ENCODE measurements at places on chromosomes 4 and X.

DNA sequence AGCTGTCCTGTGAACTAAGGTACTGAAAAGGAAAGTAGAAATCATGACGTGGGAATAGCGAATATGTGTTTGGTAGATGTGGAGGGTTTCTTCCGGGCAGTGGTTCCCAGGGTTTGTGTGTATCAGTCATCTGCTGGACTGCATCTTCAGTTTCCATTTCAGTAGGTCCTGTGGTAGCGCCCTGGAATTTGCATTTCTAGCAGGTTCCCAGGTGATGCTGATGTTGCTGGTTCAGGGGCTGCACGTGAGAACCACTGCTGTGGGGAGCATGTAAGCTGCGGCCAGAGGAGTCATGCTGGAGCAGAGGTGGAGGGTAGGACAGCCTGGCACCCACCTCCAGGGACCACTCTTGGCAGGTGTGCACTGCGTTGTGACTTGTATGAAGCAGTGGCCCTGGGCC is 47.1 kb downstream of the ARHGAP10 start:
- DNase-seq = no peak

DNA sequence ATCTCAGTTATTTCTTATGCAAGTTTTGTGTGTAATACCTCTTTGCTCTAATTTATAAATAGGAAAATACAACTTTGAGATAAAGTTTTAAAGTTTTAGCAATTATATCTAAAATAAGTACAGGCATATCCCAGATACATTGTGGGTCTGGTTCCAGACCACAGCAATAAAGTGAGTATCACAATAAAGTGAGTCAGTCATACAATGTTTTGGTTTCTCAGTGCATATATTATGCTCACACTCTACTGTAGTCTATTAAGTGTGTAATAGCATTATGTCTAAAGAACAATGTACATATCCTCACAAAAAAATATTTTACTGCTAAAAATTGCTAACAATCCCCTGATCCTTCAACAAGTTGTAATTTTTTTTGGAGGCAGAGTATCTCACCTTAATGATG is 49.2 kb downstream of the ANAPC10 start:
- no peak for DNase-seq

GRCh38 chrX:21926116-21926515 is 14.4 kb upstream of the SMS start:
- DNase-seq = no peak

GRCh38 chr4:146051728-146052391 is 113.2 kb upstream of the ZNF827 start:
- no peak for DNase-seq

DNA sequence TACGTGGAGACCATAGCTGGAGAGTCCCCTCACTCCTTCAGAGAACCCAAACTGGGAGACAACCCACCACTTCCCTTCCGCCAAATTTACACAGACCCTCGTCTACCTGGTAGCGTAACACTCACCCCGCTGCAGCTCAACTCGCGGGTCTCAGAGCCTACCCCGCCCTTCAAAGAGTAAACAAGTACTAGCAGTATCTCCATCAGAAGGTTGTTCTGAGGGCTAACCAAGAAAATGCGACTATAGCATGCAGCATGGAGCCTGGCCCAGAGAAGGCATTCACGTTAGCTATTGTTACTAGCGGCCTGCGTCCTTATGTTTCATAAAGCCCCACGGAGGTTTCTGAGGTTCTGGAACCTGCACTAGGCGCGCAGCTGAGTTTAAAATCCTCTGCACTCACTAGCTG is 531 bp upstream of the MANBA start:
- no peak for DNase-seq

DNA sequence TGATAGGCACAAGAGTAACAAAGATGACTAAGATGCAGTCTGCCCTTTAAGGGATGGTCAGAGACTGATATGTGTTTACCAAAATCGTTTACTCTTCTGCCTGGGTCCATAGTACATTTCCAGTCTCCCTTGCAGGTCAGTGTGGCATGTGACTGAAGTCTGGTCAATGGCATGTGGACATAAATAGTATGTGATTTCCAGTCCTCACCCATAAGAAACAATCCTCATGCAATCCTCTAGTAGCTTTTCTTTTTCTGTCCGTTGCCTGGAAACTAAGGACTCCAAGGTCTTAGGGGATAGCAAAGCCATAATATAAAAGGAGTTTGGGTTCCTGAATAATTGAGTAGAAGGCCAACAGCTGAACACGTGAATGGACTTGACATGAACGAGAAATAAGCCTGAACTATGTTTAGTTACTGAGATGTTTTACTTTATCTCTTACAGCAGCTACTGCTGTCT is 1.1 kb downstream of the SLC9B2 start:
- DNase-seq = peak; percentile 12

GRCh38 chrX:105845631-105846030 is 23.3 kb downstream of the NRK start:
- DNase-seq = no peak

DNA sequence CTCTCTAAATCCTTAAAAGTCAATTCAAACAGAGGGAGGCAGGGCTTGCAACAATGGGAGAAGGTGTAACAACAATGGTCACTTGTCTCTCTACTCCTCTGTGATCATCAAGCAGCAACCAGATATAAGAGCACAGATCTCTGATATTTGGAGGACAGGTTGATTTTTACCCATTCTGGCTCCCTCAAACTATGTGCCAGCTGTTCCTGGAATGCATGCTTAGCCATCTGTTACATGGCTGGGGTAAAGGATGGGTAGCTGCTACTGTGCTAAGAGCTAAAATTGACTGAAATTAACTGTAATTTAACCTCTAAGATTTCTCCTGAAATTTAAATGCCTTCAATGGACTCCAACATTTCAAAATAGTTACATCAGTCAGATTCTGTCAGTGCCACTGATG is 1459.9 kb downstream of the PCDH7 start:
- DNase-seq = no peak

- DNase-seq = no peak
Observed at GRCh38 chr4:35734381-35735098, 509.8 kb downstream of the ARAP2 start.

DNA sequence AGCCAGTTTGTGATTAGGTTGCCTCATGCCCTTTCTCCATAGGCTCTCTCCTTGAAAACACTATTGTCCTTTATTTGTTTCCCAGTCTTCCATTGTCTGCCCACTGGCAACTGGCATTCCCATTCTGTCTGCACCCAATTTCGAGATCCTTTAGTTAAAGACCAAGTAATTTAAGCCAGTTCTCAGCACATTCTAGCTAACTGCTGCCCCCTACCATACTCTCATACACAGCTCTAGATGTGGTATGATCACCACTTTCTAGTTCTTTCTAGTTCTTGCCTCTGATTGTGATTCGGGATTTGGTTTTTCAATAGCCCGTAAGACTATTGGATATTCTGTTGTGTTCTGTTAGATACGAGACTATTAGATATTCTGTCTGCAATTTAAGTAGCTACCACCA is 135.8 kb upstream of the TRPC5 start:
- no peak for DNase-seq

DNA sequence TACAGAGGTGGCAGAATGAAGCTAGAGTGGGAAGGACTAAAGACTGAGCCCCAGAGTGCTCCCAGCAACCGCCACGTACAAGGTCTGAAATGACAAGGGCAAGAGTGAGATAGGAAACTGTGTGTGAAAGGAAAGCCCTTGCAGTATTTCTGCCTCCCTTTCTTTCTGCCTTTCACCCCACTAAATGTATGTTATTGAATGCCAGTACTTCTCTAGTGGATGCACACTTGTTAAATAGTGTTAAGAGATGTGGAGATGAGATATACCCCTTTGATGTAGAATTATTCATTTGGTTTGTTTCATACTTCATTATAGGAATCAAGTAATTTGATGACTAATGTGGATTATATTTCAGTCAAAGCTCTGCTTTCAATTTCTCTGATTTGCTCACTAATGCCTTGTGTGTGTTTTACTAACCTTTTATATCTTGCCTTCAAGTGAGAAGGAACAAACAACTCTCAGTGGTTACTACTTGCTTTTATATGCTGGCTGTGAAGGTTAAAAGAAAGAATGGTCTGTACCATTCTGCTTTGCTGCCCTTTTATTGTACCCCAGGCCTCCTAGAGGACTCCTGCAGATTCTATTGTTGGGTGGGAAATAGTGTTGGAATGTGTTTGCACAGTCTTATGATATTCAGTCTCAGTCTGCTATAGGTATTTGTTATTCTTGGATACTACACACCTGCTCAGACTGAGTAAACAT is 8.0 kb upstream of the ANXA3 start:
- no peak for DNase-seq

GRCh38 chr4:174111422-174111821 is 172.0 kb downstream of the FBXO8 start:
- no peak for DNase-seq

DNA sequence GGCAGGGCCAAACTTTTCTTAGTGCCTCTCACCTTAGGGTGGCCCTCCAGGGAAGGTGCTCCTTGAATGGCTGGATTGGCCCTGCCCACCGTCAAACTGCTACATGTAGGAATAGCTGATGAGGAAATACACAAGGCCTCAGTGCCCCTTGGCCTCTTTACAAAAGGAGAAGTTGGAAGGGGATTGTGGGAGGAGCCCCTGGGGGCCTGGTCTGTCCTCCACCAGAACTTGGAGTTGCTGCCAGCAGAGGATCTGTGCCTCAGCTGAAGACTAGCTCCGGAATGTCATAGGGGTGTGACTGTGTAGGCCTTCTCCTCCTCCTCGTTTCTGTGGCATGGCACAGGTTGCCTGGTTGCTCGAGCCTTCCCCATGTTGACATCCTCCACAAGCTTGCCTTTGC is 142.7 kb downstream of the AMMECR1 start:
- DNase-seq = no peak

- DNase-seq = no peak
Observed at GRCh38 chr4:65242156-65242846, 428.0 kb downstream of the EPHA5 start.

Data from hematopoietic multipotent progenitor cell treated with erythropoietin and hydrocortisone succinate and interleukin-3 and kit ligand, for 15 days (in vitro differentiated cells).